ENCODE measurements at places on chromosomes 12 and 14.

DNA sequence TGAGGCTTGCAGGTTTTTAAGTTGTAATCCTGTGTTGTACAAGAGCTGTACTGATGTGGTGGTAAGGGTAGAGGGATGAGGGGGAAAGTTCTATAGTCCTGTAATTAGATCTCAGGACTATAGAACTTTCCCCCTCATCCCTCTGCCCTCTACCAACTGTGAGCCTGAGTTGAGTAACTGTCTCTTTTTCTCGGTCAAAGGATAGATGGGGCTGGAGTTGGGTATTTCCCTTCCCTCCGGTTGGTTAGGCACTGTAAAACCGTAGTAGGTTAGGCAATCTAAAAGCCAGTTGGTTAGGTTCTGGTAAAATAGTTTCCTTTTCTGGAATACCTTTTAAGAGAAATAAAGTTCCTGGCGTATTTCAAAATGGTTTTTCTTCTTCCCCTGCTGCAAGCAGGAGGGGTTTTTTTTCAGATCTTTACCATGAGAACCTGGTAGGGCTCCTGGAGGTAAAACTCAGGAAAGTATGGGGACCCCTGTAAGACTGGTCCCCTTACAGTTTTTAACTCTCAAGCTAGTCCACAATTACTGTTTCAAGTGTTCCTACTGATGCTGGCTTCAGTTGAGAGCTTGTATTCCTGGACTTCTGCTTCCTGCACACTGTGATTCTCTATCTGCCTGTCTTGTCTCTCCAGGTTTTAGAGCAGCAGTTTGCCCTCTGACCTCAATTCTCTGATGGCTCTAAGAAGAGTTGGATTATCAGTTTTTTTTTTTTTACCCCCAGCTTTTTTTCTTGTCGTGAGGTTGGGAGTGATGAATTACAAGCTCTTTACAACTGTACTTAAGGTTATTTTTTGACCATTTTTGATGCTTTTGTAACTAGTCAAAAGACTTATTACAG is 58.7 kb downstream of the FUT8 start:
- peak overlapping the region; percentile 50 for H3K27ac ChIP-seq
- peaks cover 37% of the 10 kb centered on the region for H3K4me1 ChIP-seq
- H3K4me3 ChIP-seq = no peak overlapping the region
- peaks cover 33% of the 10 kb centered on the region for H3K36me3 ChIP-seq
- H3K27me3 ChIP-seq = no peaks in the 10 kb centered on the region
- DNase-seq = no peak

DNA sequence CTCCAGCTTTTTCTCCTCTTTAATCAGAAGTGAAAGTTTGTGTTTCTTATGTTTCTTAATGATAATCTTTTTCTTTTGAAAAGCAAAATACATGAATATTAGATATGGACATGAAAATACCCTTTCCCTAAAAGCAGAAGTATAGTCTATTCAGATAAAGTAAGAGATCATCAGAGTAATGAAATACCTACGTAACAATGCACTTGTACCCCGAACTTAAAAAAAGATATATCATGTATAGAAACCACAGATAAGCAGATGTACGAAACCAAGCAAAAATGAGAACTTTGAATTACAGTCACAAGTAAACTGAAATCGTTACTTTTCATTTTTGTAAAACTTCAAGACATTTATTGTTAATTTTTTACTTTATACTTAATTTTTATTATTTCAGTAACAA is 1.5 kb upstream of the GPR65 start:
- H3K27ac ChIP-seq = no peak overlapping the region
- peaks cover 43% of the 10 kb centered on the region for H3K4me1 ChIP-seq
- no peak for DNase-seq
- H3K4me3 ChIP-seq = no peak overlapping the region

- H3K4me1 ChIP-seq = peaks cover 10% of the 10 kb centered on the region
- H3K27ac ChIP-seq = no peak overlapping the region
- H3K36me3 ChIP-seq = no peaks in the 10 kb centered on the region
- peaks cover 34% of the 10 kb centered on the region for H3K27me3 ChIP-seq
- peak overlapping the region; percentile 60 for H3K4me3 ChIP-seq
These were observed 4.1 kb downstream of the CD163L1 start for GRCh38 chr12:7439579-7440505.

- no peak overlapping the region for H3K27ac ChIP-seq
- DNase-seq = no peak
- H3K36me3 ChIP-seq = no peaks in the 10 kb centered on the region
- peaks cover 39% of the 10 kb centered on the region for H3K27me3 ChIP-seq
- peaks cover 4% of the 10 kb centered on the region for H3K4me1 ChIP-seq
These were observed 2.5 kb upstream of the PLEKHD1 start for GRCh38 chr14:69481815-69482568.

DNA sequence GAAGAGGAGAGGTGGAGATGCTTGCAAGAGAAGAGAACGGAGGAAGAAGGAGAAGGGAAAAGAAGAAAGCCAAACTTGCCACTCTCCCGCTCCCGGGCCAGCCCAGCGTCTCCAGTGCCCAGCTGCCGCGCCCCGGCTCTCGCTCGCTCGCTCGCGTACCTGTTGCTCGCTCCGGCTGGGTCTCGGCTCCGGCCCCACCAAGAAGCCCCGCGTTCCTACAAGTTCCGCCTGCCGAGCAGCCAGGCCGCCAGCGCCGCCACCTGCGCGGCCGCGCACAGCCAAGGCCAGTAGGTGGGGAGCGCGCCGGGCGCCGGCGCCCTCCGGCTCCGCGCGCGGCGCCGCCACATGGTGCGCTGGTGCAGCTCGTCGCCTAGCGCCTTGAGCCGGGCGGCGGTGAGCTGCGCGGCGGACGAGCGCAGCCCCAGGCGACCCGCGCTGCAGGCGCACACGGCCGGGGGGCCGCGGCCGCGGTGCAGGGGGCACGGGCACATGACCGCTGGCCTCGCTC is 370 bp downstream of the HRK start:
- H3K4me3 ChIP-seq = peak overlapping the region; percentile 44
- H3K27ac ChIP-seq = no peak overlapping the region
- no peaks in the 10 kb centered on the region for H3K36me3 ChIP-seq
- peaks cover 31% of the 10 kb centered on the region for H3K4me1 ChIP-seq
- H3K27me3 ChIP-seq = peaks cover 82% of the 10 kb centered on the region
- peak; percentile 31 for DNase-seq

DNA sequence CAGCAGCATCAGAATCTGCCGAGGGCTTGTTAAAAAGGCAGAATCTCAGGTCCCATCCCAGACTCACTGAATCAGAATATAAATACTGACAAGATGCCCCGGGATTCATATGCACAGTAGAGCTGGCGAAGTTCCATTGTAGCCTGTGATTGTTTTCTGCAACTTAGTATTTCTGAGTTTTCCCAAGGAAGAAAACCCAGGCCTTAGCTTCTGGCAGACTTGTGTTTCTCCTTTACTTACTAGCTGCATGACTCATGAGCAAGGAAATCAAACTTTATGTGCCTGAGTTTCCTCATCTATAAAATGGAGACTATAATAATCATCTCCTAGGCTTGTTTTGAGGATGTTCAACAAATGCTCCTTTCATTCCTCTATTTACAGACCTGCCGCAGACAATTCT is 278.5 kb upstream of the PLEKHG7 start:
- no peak for DNase-seq
- H3K27me3 ChIP-seq = no peaks in the 10 kb centered on the region
- peaks cover 5% of the 10 kb centered on the region for H3K4me1 ChIP-seq

GRCh38 chr14:72745546-72745945 is 148.4 kb downstream of the DPF3 start:
- H3K4me1 ChIP-seq = no peaks in the 10 kb centered on the region
- no peaks in the 10 kb centered on the region for H3K27me3 ChIP-seq
- peaks cover 20% of the 10 kb centered on the region for H3K36me3 ChIP-seq
- H3K4me3 ChIP-seq = no peak overlapping the region

DNA sequence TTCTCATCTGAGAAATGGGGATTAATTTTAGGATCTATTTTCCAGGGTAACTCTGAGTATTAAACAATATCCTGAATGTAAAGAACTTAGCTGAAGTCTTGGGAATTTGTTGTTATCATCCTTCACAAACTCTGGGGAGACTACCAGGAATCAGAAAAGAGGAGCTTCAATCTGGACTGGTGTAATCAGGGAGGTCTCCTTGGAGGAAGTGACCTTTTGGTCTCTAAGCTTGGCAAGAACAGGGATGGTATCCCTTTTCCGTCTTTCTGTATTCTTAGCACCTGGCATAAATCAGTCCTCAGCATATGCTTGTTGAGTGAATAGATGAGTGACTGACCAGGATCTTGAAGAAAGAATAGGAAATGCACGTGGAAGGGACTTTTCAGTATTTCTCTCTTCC is 9.3 kb upstream of the RPH3A start:
- H3K27ac ChIP-seq = no peak overlapping the region
- peaks cover 16% of the 10 kb centered on the region for H3K27me3 ChIP-seq
- DNase-seq = no peak
- H3K4me1 ChIP-seq = no peaks in the 10 kb centered on the region

GRCh38 chr14:69101331-69101826 is 51.5 kb downstream of the DCAF5 start:
- H3K27me3 ChIP-seq = no peaks in the 10 kb centered on the region
- H3K4me1 ChIP-seq = peaks cover 13% of the 10 kb centered on the region
- no peak for DNase-seq
- peaks cover 13% of the 10 kb centered on the region for H3K36me3 ChIP-seq
- H3K27ac ChIP-seq = peak overlapping the region; percentile 0

GRCh38 chr12:48807981-48808380 is 10.3 kb upstream of the CACNB3 start:
- H3K27me3 ChIP-seq = peaks cover 3% of the 10 kb centered on the region
- no peak overlapping the region for H3K4me3 ChIP-seq
- DNase-seq = no peak
- H3K27ac ChIP-seq = no peak overlapping the region
- H3K36me3 ChIP-seq = no peaks in the 10 kb centered on the region

DNA sequence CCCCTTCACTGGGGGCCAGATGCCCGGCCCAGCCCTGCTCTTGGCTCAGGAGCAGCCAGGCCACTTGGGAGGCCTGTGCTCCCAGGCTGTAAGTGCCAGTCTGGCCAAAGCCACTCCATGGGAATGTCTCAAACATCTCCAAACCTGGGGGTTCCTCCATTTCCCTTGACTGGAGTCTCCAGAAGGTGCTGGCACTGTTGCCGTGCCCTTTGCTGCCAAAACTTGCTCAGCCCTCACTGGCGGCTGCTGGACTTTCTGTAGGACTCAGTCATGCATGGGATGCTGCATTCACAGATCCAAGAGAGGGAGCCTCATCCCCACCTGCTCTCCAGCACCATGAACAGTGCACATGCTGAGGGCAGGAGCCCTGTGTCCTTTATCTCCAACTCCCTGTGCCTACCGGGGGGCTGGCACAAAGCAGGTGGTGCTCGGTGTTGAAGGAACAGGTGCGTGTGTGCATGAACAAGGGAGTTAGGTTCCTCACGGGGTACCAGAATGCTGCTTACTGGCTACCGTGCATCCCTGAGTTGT is 9.6 kb upstream of the OTUB2 start:
- no peaks in the 10 kb centered on the region for H3K36me3 ChIP-seq
- H3K4me3 ChIP-seq = no peak overlapping the region
- no peak for DNase-seq
- H3K27ac ChIP-seq = no peak overlapping the region

DNA sequence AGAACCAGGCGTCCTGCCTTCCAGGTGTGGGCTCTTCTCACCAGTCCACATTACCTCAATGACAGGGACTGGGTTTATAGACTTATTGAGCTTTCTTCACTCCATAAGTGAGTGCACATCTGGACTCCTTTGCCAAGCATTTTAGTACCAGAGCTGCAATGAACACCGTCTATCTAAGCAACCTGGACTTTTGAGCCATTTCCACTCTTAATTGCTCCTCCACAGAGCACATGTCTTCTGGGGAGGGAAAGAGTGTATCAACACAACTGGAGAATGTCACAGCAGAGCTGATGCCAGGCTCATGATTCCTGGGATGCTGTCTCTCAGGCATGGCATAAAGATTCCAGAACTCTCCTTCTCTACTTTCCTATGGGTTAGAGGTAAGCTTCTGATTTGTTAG is 43.0 kb upstream of the BDKRB2 start:
- no peaks in the 10 kb centered on the region for H3K36me3 ChIP-seq
- H3K27me3 ChIP-seq = no peaks in the 10 kb centered on the region
- DNase-seq = no peak
- no peak overlapping the region for H3K4me3 ChIP-seq

DNA sequence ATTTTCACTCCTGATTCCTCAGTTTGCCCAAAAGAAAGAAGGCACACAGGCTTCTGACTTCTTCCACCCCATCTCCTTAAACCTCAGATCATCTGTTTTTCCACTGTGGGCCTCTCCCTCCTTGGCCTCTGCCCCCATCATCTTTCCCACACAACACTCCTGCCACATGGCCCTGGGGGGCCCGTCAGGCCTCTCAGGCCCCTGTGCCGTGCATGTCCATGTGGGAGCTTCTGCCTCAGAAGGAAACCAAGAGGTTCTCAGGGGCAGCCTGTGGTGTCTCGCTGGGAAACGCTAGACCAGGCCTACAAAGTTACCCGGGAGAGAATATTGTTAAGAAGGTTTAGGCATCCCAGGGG is 8.0 kb downstream of the KLHL33 start:
- no peak overlapping the region for H3K4me3 ChIP-seq
- H3K27me3 ChIP-seq = peaks cover 3% of the 10 kb centered on the region
- H3K27ac ChIP-seq = peak overlapping the region; percentile 28
- DNase-seq = no peak
- H3K36me3 ChIP-seq = no peaks in the 10 kb centered on the region

GRCh38 chr14:50001999-50002925 is 109.4 kb downstream of the ARF6 start:
- peak overlapping the region; percentile 77 for H3K4me3 ChIP-seq
- H3K4me1 ChIP-seq = peaks cover 80% of the 10 kb centered on the region
- peaks cover 15% of the 10 kb centered on the region for H3K36me3 ChIP-seq
- peak overlapping the region; percentile 98 for H3K27ac ChIP-seq

DNA sequence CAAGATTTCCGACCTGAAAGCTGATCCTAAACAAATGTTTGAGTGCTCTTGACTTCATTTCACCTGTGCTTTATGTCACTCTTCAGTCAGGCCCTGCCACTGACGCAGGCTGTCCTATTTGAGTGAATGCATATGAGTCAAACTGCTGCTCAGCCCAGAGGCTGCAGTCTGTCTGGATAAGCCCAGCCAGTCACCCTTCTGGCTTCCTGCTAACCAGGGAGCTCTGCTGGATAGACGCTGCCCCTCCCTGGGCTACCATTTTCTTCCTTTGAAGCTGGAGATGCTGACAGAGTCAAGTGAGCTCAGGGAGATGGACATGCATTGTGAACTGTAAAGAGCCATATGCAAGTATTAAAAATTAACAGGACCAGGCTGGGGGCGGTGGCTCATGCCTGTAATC is 5.1 kb upstream of the TUNAR start:
- H3K27me3 ChIP-seq = peaks cover 28% of the 10 kb centered on the region
- no peak for DNase-seq
- H3K4me1 ChIP-seq = no peaks in the 10 kb centered on the region
- no peak overlapping the region for H3K4me3 ChIP-seq
- no peak overlapping the region for H3K27ac ChIP-seq
- H3K36me3 ChIP-seq = no peaks in the 10 kb centered on the region

DNA sequence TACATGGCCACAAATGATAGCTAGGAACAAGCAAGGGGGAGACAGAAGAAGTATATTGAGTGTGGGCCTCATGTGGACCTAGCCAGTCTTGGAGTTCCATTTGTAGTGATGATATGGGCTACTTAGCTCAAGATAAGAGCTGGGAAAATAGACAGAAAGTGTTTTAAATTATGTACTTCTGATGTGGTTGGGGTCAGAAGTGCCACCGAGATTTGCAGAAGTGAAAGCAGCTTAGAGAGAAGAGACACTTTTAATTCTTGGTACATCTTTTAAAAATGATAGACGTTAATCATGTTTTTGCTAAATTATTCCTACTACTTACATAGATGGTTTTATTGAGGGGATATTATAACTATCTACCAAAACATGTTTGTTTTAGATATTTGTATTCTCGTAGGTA is 198.3 kb upstream of the PDZRN4 start:
- no peaks in the 10 kb centered on the region for H3K4me1 ChIP-seq
- H3K27me3 ChIP-seq = no peaks in the 10 kb centered on the region
- no peak for DNase-seq
- no peak overlapping the region for H3K4me3 ChIP-seq
- H3K36me3 ChIP-seq = no peaks in the 10 kb centered on the region
- H3K27ac ChIP-seq = no peak overlapping the region

Data from activated CD4-positive, alpha-beta memory T cell treated with anti-CD3 and anti-CD28 coated beads, Interleukin-2, amount 10 ng/mL, durations not matched to agents 7 days and 5 days (primary cell).